Activated CD8-positive, alpha-beta memory T cell treated with anti-CD3 and anti-CD28 coated beads for 1 hour (primary cell): ENCODE measurements at places on chromosomes 12 and 14.

GRCh38 chr14:97156705-97157104 is 359.5 kb downstream of the VRK1 start:
- DNase-seq: no peak

DNA sequence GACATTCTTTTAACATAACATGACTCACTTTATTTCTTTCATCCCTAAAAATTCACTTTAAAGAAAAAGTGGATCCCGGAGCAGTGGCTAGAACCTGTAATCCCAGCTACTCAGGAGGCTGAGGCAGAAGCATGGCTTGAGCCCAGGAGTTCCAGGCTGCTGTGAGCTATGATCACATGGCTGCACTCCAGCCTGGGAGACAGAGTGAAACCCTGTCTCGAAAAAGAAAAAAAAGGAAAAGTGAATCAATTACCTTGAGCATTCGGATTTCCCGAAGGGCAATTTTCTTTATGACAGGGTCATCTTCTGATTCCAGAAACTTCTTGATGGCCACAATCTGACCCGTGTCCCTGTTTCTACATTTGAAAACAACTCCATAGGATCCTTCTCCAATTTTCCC is 1.2 kb downstream of the CDKL1 start:
- DNase-seq: no peak

- DNase-seq: no peak
Observed at GRCh38 chr14:50333014-50333509, 20.9 kb downstream of the DMAC2L start.

GRCh38 chr12:68673788-68674187 is 13.0 kb upstream of the NUP107 start:
- no peak for DNase-seq

- no peak for DNase-seq
Observed at GRCh38 chr14:27253966-27254365, 656.1 kb upstream of the NOVA1 start.
